Skin of body (tissue), 3 donors: ENCODE measurements at places on chromosomes 13 and 19. TPM values are rescaled to one million over a fixed set of nuclear protein-coding genes. Genes with fewer than 3 reads are reported as not detected.

PSG11 gene
- 0.10 TPM for total RNA-seq

SLC5A5 gene
- total RNA-seq: not detected

VSIG10L gene
- 2.3 TPM for total RNA-seq

CTXN1 gene
- 1.4 TPM for total RNA-seq

DNA sequence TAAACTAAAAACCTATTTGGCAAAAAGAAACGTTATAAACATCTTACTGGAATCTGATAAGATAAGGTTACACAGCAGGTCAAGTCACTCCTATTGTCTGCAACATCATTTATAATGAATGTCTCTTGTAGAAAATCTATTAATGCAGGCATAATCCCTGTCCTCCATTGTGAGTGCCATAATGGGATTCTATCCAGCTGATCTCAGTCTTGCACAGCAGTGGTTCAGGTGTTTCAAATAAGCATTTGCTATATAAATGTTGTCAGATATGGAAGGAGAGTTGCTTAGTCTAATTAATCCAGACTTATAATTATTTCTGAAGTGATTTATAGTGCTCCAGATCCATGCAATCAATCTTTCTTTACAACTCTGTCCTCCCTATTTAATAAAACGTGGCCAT lies 186.5 kb upstream of the ATXN8OS start:
- DNase-seq: no peak

DNA sequence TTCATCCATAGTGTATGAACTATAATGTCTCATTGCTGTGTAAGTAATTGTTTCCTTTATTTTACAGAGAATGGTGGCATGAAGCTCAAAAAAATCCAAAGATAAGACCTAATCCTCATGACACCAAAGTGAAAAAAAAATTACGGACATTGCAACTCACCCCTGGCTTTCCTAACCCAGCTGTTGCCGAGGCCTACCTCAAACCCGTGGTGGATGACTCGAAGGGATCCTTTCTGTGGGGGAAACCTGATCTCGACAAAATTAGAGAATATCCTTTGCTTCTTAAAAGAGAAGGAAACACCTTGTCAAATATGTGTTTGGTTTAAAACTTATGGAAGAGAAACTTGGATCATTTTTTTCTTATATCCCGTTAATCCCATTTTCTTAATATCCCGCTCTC lies 26.3 kb downstream of the ERCC5 start:
- no peak for DNase-seq

DNA sequence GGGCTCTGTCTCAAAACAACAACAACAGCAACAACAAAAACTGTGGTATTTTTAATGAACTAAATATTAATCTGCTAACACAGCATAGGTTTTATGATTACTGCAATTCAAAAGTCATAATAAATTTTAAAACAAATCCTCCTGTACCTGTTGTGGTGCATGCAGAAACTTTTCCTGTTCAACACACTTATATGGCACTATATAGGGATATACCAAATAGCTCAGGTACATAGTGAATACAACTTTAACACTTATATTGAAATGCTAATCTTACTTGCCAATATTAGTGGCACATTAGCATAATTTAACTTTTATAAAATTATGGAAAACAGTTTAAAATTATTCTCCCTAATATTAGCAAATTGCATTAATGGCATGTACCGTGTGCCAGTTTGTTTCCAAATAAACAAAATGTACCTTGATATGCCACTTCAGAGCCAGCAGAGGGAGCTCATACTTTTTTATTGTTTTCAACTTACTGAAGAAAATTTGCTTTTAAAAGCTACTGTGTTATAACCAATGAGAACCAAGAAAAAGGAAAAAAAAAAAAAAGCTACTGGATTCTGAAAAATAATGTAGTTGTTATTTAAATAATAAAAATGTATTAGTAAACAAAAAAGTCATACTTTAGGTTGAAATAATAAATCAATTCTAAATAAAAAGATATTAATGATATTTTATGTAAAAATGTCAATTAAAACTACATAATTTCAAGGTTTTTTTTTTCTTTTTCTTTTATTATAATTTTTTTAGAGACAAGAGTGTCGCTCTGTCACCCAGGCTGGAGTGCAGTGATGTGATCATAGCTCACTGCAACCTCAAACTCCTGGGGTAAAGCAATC lies 18.0 kb upstream of the RBM26 start:
- peak; percentile 52 for DNase-seq

DNA sequence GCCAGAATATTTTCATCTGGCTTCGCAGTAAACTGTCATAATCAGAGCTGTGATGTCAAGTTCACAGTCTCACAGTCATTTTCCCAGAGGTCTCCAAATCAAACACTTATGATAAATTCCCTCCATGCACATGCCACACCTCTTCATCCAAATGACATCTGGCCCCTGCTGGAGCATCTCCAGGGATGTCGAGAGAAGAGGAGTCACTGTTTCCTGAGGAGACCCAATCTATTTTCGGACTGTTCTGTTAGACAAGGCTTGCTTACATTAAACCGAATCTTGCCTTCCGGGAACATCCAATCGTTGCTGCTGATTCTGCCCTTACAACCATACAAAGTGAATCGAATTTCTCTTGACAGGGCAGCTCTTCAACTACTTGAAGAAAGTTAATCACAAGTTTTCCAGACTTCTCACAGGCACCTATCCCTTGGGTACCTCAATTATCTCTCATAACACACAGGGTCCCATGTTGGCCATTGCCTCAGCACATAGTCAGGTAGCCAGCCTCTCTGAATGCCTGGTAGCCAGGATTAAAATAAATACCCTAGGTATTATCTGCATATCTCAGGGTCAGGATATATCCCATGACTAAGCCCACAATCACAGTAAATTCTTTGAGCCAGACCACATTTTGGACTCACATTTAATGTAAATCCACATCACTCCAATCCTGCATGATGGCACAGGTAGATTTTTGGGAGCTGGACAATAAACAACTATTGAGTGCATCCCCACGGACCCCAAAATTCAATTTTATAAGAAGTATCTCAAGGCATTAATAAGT lies 182.5 kb downstream of the ABCC4 start:
- DNase-seq: no peak

GRCh38 chr13:51772781-51773180 lies 31.2 kb downstream of the DHRS12 start:
- no peak for DNase-seq

DNA sequence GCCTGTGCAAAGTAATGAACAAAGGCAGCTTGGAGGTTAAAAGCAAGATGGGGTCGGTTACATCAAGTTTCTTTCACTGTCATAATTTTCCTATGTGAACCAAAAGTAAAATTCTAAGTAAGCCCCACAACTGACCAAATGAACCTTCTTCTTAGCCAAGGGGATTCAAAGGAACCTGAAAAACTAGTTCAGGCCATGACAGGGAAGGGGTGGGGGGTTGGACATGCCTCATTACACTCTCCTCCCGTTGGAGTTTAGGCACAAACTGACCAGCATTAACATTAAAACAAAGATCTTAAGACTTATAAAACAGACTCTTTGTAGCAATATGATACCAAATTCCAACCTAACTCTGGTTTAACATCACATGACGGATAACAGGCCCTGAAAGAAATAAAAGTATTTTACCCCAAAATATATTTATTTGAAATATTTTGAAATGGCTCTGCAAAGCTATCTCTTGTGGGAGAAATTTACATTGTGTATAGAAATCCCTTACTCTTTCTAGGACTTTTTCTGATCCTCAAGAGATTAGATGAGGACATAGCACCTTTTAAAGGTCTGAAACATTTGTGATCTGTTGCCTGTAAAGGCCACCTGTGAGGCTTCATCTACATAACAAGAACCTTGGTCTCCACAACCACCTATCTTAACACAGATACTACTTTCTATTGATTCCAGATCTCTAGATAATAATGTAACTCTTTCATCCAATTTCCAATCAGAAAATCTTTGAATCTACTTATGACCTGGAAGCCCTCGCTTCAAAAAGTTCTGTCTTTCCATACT lies 1829.0 kb upstream of the MIR17HG start:
- no peak for DNase-seq

GRCh38 chr13:19150712-19151228 lies 30.9 kb downstream of the TUBA3C start:
- no peak for DNase-seq

GRCh38 chr13:100532090-100532766 lies 56.4 kb downstream of the GGACT start:
- DNase-seq: no peak
